Myocyte (in vitro differentiated cells): ENCODE measurements at places on chromosomes 2 and 18.

DNA sequence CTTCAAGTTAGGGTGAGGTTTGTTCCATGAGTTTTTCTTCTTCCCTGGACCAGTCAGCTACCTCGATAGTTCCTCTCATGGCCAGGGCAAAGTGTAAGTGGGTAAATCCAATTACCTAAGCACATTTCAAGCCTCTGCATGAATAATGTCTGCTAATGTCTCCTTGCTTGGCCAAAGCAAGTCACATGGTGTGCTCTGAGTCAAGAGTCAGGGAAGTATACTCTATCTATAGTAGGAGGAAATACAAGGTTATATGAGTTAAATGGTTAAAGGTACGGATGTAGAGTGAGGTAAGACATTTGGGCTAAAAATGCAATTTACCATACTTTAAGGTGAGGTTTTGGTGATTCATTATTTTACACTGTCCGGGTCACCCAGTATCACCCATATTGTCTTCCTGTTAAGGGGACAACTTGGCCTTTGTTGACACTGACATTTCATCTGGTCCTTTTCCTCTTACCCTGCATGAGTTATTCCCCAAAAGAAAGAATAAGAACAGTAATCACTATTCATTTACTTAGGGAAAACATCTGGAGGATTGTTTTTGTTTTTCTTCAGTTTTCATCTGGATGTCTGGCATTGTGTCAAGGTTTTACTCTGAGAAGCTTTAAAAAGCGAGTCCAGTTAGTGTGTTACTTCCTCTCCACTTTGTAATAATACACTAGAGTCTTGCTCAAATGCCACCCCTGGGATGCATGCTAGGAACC lies 405.5 kb downstream of the RND3 start:
- peak; percentile 47 for DNase-seq

DNA sequence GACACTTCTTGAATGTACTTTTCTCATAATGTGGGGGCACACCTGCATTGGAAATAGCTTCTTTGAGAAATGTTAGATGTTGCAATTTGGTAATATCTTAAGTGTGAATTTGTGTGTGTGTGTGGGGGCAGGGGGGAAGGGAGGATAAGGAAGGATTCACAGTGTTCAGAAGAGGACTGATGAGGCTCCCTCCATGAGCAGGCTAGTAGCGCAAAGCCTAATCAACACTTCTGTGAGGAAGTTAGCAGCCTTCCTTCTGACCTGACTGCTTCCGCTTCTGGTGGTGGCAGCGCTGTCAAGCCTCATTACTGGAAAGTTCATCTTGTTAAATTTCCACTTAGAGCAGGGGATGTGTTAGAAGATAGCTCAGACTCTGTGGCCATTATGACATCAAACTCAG lies 295.4 kb upstream of the SPRED2 start:
- DNase-seq: no peak

DNA sequence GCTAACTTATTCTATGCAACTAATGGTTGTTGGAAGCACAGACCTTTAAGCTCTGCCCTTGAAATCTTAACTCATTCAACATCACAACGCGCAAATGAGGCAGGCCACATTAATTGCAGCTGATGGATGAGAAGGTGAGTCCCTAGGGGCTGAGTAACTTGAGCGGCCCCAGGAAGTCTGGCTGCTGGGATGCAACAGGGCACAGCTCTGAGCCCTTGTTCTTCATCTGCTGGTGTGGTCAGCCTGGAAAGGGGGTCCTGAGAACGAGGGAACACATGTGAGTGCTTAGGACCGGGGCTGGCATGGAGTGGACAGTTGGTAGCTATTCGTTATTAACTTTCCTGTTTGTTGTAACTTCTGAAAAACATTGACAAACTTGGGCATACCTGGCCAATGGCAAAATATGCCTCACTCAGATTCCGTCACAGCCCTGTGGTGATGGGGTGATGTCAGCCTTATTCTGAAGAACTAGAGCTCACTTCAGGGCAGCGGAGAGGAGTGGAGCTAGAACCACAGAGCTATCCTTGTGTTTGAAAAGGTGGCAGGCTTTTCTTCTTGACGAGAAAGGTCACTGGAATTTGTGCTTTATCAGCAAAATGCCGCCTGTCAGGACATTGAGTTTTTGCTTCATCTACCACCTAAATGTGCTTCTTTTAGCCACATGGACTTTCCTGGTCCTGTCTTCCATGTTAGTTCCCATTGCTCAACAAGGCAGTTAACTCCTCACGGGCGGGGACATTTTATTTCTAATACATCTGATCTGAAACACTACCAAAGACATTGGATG lies 145.9 kb upstream of the FHL2 start:
- no peak for DNase-seq

DNA sequence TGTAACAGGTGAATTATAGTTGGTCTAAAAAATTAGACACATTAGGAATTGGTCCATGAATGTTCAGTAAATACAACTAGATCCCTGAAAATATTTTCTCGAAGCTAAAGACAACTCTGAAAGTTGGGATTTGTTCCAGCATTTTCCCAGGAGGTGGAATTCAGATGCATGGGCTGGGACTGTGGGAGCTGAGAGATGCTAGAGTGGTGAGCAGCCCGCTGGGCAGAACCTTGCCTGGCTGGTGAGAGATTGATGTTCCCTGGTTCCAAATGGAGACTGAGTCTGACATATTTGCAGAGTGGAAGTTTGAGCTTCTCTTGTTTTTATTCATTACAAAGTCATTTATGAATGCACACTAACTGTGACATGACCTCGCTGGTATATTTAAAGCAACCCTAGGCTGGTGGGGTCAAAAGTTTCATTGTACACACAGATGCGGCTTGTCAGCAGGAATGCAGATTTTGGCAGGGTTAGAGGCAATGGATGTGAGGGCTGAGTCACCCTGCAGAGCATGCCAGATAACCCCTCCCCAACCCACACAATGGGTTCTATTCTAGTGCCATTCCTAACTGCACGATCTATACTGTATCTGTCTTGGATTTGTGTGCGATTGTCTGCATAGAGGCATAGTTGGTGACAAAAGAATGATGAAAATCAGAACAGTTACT lies 23.5 kb upstream of the TMEM178A start:
- DNase-seq: peak; percentile 79

DNA sequence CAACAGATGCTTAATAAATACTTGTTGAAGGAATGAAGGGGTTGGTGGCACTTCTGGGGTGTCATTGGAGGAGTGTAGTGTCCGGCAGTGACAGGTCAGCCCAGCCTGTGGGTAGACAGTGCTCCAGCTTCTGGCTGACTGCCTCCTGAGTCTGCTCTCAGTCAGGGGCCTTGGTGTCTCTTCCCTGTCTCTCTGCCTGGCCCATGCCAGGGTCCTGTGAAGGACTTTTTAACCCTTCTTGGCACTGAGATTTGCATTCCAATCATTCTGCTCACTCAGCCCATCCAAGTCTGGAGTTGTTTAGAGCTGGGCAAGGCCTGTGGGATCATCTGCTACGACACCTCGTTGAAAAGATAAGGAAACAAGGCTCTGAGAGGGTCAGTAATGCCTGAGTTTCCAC lies 1.4 kb upstream of the KCNK3 start:
- no peak for DNase-seq

- DNase-seq: no peak
These were observed 103.0 kb downstream of the USP40 start for GRCh38 chr2:233463586-233463985.

DNA sequence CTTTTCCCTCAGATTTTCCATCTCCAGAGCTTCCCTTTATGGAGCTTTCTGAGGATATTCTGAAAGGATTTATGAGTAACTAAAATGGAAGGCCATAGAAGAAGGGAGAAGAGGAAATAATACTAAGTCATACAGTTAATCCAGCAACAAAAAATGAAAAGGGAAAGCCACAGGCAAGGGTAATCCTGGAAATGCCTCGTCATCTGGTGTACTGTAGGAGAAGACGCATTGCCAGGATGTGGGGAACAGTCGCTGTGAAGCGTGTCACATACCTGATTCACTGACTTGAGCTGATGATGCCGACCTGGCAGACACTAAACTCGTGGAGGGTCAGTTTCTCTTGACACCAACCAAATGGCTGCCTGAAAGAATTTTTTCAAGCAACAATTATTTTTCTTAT lies 34.7 kb upstream of the ALPP start:
- DNase-seq: no peak

- DNase-seq: peak; percentile 87
These were observed 48.8 kb upstream of the ITSN2 start for GRCh38 chr2:24409171-24409570.
